Left renal pelvis (tissue), 4 donors: ENCODE measurements at places on chromosomes 5 and 9. TPM values are rescaled to one million over a fixed set of nuclear protein-coding genes. Genes with fewer than 3 reads are reported as not detected.

- no peak for DNase-seq
Measured at GRCh38 chr9:21811914-21812313, 9.5 kb downstream of the MTAP start.

- DNase-seq, result no peak
Measured at GRCh38 chr9:38412751-38413150, 11.5 kb downstream of the IGFBPL1 start.

Gene NDOR1
- 18.8 TPM for polyA plus RNA-seq

Gene TSC1
- polyA plus RNA-seq, result 48.3 TPM

GRCh38 chr5:106699198-106699597 lies 971.5 kb downstream of the EFNA5 start:
- no peak for DNase-seq

Gene HOMER1
- polyA plus RNA-seq, result 20.6 TPM

Gene TMEM174
- polyA plus RNA-seq, result 11.0 TPM

DNA sequence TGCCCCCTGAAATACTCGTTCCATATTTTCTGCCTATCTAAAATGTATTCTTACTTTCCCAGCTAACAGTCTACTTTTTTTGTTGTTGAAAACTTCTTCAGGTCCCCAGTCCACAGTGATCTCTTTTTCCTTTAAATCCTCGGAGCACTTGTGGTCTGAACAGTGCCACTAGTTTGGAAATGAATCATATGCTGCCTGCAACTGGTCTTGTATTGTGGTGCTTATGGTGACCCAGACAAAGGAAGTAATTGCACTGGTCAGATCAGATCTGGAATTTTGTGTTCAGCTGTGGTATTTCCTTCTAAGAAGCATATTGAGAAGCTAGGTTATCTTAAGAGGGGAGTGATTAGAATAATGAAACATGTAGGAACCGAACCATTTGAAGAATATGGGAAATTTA lies 2.9 kb downstream of the UNC13B start:
- DNase-seq, result no peak

Gene KCTD16
- polyA plus RNA-seq, result 2.3 TPM

- no peak for DNase-seq
Measured at GRCh38 chr5:34833976-34834793, 4.8 kb upstream of the TTC23L start.
